ENCODE measurements at places on chromosomes 11 and 22. TPM values are rescaled to one million over a fixed set of nuclear protein-coding genes. Genes with fewer than 3 reads are reported as not detected.

DNA sequence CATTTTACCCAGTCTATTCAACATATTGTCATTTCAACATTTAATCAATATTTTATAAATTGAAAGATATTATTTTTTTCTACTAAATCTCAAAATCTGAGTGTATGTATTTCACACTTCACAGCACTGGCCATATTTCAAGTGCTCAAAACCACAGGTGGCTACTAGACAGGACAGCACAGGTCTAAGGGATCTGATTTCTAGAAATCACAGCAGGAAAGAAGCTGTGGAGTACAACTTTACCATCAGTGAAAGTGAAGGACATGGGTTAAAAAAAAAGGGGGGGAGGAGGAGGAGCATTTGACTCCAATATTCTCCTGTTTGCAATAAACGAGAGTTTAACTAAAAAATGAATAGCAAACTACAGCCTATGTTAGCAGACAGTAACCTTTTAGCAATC lies 4.5 kb downstream of the PRDM10 start:
- no peak for DNase-seq

- DNase-seq = no peak
Measured at GRCh38 chr11:59708537-59708936, 5.1 kb downstream of the OR10V1 start.

- DNase-seq = peak; percentile 16
Measured at GRCh38 chr11:116605543-116606459, 167.0 kb downstream of the BUD13 start.

The MAML2 gene
- total RNA-seq = 10.5 TPM

The WBP2NL gene
- total RNA-seq = 1.3 TPM

The ENTHD1 gene
- total RNA-seq = 0.11 TPM

Data from activated T-helper 2 cell treated with anti-CD3 and anti-CD28 coated beads, Interferon-gamma antibody, Interleukin-2, Interleukin-4, amounts not matched to agents 10 μg/mL and 5 μg/mL and 100 μg/mL, durations not matched to agents 14 hours and 24 hours and 36 hours (primary cell).